Activated CD4-positive, CD25-positive, alpha-beta regulatory T cell treated with anti-CD3 and anti-CD28 coated beads, Interleukin-2, amount 50 U/mL, for 24 hours (primary cell): ENCODE measurements at places on chromosomes 4 and X.
A peak's percentile ranks its signal among the peaks of the same experiment; 100 is the strongest.

GRCh38 chrX:39149761-39150160 lies 348.5 kb downstream of the MID1IP1 start:
- ATAC-seq, result no peak

DNA sequence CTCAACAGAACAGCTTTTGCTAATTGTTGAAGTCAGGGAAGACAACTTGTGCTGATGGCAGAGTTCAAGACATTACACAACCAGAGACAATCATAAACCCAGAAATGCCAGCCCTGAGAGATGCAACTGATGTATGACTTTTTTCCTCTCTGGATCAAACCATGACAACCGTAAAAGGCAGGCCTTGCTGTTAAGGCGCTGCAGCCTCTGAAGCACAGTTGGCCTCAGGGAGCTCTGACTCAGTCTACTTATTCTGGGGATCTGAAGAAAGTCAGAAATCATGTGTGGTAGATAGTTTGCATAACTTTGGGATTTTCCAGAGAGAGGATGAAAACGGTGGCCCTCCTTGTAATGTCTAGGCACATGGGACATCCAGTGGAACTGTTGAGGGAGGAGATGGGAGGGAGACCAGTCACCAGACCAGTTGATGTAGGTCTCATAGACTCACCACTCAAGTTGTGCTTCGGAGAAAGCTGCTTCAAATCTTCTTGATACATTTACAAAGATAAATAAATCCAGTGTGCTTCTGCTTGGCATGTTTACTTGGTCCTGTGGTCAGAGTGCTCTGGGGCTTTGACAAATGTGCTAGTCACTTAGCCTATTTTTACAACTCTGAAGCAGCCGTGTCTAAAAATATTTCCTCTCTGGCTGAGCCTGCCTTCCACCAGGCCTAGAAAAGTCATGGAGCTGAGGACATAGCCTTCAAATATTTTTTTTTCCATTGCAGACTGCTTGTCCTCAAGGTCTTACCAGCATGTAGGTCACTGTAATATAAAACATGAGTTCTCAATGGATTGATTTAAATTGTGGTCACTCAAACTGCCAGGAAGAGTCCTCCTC lies 7.5 kb downstream of the HADH start:
- ATAC-seq, result no peak

- no peak for ATAC-seq
These were observed 50.8 kb downstream of the PPEF1 start for GRCh38 chrX:18757956-18758932.

DNA sequence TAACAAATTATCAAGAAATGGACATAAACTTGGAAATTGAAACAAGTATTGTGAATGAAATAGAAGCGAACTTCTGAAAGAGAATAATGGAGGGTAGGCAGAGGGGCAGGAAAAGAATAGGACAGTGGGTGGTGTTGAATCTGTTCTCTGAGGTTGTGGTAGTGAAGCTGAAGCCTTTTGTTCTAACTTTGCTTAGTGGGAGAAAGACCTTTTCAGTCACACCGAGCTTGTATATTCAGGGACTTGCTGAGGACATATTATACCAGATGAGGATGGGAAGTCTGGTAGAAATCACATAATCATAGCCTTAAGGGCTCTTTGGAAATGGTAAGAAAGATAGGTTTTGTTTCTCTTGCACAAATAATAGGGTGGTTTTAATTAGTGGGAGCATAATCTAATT lies 115.4 kb upstream of the NDST4 start:
- no peak for ATAC-seq

DNA sequence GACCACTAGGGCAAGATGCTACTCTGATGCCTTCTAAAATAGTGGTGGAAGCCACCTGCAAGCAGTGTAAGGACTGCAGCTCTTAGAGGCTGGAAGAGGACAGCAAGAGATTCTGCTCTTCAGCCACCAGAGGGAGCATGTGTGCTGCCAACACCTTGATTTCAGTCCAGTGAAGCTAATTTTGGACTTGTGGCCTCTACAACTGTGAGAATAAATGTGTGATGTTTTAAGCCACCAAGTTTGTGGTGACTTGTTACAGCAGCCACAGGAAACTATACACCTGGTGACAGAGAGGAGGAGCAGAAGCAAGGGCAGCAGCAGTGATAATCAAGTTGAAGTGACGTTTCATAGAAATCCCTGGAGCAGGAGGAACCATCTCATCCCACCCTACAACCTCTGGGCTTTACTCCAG lies 55.9 kb downstream of the FGFBP1 start:
- ATAC-seq, result no peak

DNA sequence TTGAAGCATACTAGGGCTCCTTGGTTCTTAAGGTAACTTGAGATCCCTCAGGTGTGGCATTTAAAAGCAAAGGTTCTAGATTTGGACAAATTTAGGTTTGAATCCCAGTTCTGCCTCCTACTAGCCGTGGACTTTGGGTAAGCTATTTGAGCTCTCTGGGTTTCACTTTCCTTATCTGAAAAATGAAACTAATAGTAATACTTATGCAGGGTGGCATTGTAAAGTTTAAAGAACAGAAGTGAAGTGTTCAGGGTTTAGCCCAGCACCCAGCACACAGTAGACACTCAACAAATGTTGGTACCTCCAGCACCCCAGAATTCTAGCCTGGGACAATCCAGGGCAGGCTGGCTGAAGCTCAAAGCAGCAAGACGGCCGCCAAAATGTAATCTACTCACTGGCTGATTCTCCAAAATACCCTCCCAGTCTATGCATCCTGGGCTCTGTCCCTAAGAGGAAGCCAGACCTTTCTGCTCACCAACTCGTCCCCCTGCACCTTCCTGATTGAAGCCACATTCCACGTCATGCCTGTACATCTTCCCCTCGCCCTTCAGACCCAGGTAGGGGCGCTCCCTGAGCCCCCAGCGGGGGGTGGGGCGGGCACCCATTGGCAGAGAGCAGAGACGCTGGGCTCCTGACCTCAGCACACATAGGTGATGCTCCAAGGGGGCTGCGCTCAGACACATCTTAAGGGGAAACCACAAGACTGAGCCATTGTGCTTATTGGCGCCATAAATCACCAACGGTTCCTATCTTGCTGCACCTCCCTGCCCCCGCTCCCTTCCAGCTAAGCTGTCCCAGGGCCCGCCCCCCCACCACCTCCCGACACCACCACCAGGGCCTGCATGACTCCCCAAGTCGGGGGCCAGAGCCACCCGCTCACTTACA lies 160.6 kb downstream of the BCOR start:
- ATAC-seq, result peak; percentile 89

GRCh38 chr4:4704267-4704666 lies 155.2 kb upstream of the MSX1 start:
- ATAC-seq, result no peak

- peak; percentile 48 for ATAC-seq
These were observed 31.9 kb downstream of the F8A1 start for GRCh38 chrX:154918060-154918483.

- ATAC-seq, result no peak
These were observed 37.4 kb upstream of the DHRSX start for GRCh38 chrX:2538031-2538757.

- ATAC-seq, result no peak
These were observed 1015.9 kb downstream of the PCDH18 start for GRCh38 chr4:136516371-136516770.

DNA sequence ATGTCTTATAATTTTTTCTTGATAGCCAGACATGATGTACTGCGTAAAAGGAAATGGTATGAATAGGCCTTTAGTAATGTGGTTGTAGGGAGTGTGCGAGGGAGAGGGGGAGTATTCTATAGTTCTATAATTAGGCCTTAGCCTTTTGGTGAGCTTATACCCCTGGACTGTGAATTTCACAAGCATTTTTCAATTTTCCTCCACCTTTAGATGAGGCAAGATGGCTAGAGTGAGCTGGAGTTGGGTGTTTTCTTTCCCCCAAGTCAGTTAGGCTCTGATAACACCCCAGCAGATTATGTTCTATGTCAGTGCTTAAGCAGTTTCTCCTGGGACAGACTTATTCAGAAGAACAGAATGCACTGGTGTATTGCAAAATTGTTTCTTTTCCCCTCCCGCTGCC lies 210.2 kb upstream of the NPY2R start:
- ATAC-seq, result no peak

DNA sequence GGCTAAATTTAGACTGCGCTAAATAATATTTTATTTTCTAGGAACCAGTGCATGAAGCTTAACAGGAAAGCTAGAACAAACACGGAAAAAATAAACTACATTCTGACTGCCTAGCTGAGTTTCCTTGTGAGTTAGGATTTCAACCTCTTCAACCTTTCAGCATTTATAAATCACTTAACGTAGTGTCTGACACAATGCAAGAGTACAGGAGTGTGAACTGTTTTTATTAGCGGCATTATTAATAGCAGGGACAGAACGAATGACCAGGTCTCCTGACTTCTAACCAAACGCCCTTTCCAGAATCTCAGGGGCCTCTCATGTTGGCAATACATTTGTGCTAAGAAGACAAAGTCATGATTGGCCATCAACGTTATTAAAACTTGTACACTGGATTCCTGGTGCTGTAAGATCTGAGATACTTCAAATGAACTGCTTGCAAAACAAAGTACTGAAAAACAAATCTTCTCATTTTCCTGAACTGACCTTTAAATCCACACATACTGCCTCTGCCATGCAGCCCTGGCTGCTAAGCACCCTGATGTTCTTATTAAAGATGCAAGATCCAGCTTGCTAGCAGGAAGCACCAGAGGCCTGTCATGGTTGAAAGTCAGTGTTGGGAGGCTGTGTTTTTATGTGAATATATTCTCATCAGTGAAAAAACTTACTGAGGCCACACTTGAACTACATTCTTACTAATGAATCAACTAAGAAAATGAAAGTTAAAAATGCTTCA lies 380.4 kb upstream of the CPEB2 start:
- ATAC-seq, result no peak

DNA sequence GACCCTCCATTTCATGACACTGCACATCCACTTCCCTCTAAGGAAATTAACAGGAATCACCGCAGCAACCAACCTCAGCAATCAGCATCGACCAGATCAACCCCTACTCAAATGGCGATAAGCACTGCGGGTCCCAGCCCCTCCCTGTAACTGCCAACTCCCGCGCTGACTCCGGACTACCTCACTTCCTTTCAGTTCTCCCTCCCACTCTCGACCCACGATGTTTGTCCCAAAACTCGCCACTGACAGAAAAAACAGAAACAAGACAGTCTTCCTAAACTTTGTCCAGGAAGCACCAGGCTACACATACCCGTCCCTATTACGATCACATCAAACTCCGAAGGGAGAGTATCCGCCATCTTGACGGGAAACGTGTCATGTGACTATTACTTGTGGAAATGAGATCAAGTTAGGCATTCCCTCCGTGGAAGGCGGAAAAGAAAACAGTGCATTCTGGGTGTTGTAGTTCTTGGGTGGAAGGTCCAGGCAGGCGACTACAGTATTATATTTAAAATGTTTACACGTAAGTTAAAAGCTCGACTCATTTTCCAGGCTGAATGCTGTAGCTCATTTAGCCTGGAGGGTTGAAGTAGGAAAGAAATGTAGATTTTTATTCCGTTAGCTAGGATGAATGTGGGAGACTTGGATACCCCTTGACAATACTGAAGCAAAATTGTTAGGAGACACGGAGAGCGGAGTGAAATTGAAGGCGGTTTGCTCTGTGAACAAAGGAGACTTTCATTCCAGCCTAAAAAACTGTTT lies at the start of gene CHM:
Gene CHM, minus strand, starts transcription at position 385 of the 762 bp plus-strand sequence. Its CDS starts 26 bp downstream, at position 359.
- ATAC-seq, result peak; percentile 96

- no peak for ATAC-seq
These were observed 35.4 kb downstream of the WDR1 start for GRCh38 chr4:10081218-10081606.

GRCh38 chr4:181938631-181939030 lies 304.6 kb upstream of the TENM3 start:
- no peak for ATAC-seq

DNA sequence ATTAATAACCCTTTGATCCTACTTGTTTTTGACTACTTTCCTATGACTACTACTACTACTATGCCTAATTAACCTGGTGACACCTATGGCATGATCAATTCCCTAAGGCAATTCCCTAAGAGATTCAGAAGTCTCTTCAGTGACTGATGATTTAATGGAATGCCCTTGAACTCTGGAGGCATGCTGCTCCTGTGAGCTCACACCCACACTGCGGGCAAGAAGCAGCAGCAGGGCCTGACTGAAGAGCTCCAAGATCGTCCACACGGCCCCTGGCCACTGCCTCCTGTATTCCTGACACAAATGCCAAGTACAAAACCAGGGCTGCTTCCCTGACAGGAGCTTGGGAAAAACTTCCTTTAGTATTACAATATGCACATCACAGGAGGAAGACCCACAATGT lies 74.2 kb upstream of the STS start:
- no peak for ATAC-seq

DNA sequence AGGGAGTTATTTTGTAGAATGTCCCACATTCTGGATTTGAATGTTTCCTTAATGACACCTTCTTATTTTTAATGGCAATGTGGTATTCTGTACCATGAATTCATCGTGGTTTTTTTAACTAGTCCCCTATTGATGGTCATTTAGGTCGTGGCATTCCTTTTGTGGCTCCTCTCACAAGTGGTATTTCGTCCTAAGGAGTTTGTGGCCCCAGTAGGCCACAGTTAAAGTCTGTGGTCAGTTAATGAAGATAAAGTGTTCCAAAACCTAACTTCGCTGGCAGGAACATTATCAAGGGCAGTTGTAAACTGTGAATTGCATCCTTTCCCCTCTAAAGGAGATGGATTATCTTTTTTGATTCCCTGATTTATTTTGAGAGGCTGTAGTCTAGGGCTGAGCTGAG lies 133.2 kb downstream of the TMEM164 start:
- ATAC-seq, result no peak

DNA sequence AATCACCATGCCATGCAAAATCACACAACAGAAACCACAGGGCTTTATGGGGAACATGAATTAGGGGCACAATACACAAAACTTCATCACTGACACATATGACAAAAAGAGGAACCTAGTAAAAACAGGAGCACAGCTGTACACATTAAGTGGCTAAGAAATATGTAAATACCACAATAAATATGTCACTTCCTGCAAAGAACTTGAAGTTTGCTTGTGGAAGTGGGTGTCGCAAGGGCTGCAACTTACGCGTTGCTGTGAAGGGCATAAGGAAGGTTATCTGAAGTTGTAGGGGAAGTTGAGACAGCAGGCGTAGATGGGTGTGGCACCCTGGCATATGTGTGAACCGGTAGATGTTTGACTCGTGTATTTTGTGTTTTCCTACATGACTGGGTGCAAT lies 42.4 kb downstream of the CLCN4 start:
- ATAC-seq, result no peak

GRCh38 chr4:145799223-145799622 lies 119.3 kb downstream of the C4orf51 start:
- no peak for ATAC-seq

- no peak for ATAC-seq
These were observed 82.4 kb upstream of the TMEM150C start for GRCh38 chr4:82643994-82644733.

- ATAC-seq, result peak; percentile 70
These were observed 189.8 kb upstream of the AFF2 start for GRCh38 chrX:148310426-148311165.

GRCh38 chrX:6432226-6432625 lies 102.7 kb downstream of the VCX3A start:
- no peak for ATAC-seq

GRCh38 chrX:133926809-133927208 lies 58.6 kb downstream of the GPC3 start:
- no peak for ATAC-seq

- no peak for ATAC-seq
These were observed 46.9 kb downstream of the STK32B start for GRCh38 chr4:5098176-5098575.
